ACHN (cell line): ENCODE measurements at places on chromosomes 1 and 21.

- no peak for DNase-seq
Observed at GRCh38 chr21:45313682-45314081, 26.0 kb upstream of the POFUT2 start.

DNA sequence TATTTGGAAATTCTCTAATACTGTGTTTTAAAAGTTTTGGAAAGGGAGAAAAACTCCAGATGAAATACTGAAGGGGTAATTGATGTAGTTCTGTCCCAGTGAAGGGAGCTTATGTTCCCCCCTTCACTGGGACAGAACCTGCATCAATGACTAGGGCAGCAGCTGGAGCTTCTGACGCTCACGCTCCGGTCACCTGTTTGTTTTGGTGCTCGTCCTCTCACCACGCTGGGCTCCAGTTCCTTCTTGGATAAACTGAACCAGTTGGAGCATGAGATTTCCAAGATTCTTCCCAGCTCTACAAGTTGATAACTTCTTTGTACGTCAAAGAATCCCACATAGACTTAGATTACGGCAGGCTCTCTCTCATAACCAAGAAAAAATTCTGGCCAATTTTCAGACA is 51.4 kb upstream of the HNRNPU start:
- DNase-seq: no peak

GRCh38 chr1:31675161-31675560 is 28.7 kb downstream of the COL16A1 start:
- no peak for DNase-seq

GRCh38 chr21:45012662-45013259 is 61.6 kb upstream of the ADARB1 start:
- DNase-seq: peak; percentile 55

GRCh38 chr21:31497914-31498313 is 153.9 kb upstream of the TIAM1 start:
- no peak for DNase-seq

GRCh38 chr1:22142315-22143064 is 407 bp downstream of the WNT4 start:
- peak; percentile 16 for DNase-seq

- DNase-seq: peak; percentile 53
Observed at GRCh38 chr1:206734499-206735142, 36.0 kb upstream of the IL19 start.

- no peak for DNase-seq
Observed at GRCh38 chr1:152009691-152010090, 16.0 kb upstream of the S100A10 start.

- peak; percentile 30 for DNase-seq
Observed at GRCh38 chr1:68346188-68346808, 103.5 kb downstream of the RPE65 start.

DNA sequence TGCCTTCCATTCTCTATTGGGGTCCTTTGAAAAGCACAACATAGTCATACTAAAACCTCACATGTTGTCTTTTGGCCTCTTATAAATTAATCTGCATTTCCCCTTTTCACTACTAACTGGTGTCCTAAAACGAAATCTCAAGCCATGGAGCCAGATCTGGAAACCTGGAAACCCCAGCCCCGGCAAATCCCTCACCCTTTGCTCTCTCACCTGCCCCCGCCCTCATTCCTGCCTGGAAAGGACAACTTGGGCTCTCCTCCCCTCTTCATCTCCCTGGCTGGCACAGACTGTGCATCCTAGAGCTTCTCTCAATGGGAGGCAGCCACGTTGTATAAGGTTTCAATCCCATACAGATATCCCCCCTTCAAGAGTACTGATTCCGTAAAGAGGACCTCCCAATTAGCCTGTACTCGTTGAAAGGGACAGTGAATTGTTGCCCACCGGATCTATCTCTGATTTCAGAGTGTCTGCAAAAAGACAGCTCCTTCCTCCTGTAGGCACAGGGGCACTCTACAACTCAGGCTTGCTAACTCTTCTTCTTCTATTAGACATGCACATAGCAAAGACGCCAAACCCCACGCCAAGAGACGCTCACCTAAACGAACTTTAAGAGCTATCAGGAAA is 1.4 kb downstream of the DUSP10 start:
- peak; percentile 29 for DNase-seq

- DNase-seq: no peak
Observed at GRCh38 chr1:169025412-169025811, 81.1 kb upstream of the ATP1B1 start.

DNA sequence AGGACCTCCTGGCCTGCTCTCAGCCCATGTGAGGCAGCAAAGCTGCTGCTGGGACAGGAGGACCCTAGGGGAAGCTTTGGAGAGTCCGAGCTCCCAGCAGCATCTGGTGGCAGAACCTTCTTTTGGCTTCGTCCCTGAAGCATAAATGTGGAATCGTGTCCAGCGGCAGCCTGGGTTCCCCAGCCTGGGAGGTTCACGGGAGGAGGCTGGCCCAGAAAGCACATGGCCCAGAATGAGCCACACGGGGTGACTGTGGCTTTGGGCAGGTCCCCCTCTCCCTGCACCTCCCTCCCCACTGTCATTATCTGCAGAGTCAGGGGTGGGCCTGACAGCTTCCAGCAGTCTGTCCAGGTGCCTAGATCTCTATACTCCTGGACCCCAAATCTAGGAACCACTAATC is 318.1 kb upstream of the VAMP3 start:
- DNase-seq: no peak

DNA sequence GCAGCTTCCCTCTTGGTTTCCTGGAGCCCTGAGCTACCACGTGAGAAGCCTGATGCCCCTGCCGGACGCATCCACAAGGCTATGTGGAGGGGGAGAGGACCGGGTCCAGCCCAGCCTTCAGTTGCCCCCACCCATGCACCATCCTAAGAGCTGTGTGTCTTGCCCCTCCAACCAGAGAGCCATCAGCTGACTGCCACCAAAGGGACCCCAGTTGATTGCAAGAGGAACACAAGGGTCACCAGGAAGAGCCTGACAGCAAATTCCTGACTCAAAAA is 81.5 kb downstream of the GLIS1 start:
- DNase-seq: no peak

GRCh38 chr1:22449636-22450035 is 2.0 kb upstream of the ZBTB40 start:
- no peak for DNase-seq
